EL (cell line): ENCODE measurements at places on chromosomes 7 and 10.

DNA sequence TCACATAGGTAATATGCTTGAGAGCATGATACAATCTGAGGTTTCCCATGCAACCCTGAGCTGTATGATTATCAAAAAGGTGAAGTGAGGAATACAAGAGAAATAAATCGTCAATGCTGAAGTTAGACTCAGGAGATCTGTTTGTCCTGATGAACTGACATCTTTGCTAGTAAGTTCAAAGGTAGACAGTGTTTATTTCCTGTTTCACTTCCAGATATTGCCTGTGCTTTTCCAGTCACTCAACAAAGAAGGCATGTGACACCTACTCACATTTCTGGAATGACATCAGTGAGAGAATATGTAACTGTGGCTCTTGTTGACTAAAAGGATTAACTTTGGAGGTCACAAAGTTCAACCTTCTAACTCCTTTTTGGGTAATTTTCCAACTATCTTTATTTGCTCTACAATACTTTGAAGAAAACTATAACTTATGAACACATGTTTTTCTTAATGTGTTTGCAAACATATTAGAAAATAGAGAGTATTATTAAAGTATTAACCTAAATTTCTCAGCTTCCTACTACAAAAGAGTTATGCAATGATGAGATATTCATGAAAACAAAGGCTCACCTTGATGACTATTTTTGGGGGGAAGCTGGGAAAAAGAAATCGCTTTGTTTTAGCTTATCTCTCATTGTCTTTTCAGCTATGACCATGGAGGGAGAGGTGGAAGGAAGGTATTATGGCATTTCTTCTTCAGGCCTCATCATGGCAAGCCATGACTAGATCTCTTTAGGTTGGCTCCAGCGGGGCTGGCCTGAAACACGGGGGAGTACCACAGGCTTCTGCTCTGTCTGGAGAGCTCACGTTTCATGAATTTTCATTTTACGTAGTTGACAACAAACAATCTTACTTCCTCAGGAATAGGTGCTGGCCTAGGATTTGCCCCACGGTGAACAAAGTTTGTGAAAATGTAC, 214.7 kb upstream of the SLC26A5 start:
- peak; percentile 83 for DNase-seq

DNA sequence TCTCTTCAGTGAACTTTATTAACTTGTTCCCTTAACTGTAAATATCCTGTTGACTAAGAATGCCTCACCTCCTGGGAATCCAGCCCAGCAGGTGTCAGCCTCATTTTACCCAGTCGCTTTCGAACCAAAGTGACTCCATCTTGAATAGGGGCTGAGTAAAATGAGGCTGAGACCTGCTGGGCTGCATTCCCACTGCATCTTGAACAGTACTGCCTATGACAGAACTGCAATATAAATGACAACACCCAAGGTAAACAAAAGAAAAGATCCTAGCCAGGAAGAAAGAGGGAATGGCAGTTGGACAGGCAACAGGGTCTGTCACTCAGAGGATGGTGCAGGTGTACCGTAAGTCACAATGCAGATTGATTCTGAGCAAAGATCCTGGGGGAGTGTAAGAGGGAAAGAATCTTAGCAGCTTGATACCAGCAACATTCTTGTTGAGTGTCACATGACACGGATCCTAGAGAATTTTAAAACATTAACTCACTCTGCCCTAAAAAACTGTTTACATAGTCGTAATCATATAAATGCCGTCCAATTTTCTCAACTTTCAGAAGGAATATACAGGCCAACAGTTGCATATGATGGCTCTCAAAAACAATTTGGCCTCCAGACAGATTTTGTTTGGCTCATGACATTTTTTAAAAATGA, 4.4 kb upstream of the FAM107B start:
- peak; percentile 86 for DNase-seq

DNA sequence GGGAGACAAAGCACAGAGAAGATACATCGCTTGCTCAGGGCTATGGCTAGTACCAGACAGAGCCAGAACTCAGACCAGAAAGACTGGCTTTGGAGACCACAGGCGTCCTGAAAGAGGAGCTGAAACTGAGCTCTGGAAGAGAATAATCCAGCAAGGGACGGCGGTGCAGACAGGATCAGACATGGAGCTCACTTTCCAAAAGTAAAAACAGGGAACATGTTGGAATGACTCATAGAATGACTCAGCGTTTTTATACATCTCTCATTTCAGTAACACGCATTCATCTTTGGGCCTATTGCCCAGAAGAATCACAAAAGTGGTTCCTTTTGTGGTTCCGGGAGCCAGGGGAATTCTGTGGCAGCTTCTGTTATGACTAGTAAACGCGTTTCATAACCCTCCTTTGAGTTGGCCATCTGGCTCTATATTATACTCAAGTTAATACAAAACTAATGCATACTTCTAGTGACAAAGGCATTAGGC, 37.2 kb downstream of the PLEKHS1 start:
- DNase-seq, result peak; percentile 92

GRCh38 chr7:92714280-92714679, 122.1 kb downstream of the CDK6 start:
- DNase-seq, result no peak

DNA sequence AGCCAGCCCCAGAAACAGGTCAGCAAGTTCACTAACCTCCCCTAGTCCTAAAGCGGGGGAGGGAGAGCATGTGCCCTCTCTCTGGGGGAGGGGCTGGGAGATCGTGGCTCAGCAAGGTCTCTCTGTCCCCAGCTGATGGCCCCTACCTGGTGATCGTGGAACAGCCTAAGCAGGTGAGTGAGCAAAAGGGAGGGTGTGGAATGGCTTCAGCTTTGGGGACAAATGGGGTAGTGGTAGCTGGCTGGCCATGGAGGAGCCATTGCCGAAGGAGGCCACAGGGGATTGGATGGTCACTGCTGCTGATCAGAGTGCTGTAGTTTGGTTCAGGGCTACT, 779 bp downstream of the NFKB2 start:
- no peak for DNase-seq

GRCh38 chr7:148212731-148213130, 377.8 kb upstream of the C7orf33 start:
- no peak for DNase-seq

- peak; percentile 80 for DNase-seq
Measured at GRCh38 chr7:46494028-46494427, 573.0 kb upstream of the IGFBP3 start.

- peak; percentile 31 for DNase-seq
Measured at GRCh38 chr10:101287997-101288635, 58.9 kb upstream of the LBX1 start.

DNA sequence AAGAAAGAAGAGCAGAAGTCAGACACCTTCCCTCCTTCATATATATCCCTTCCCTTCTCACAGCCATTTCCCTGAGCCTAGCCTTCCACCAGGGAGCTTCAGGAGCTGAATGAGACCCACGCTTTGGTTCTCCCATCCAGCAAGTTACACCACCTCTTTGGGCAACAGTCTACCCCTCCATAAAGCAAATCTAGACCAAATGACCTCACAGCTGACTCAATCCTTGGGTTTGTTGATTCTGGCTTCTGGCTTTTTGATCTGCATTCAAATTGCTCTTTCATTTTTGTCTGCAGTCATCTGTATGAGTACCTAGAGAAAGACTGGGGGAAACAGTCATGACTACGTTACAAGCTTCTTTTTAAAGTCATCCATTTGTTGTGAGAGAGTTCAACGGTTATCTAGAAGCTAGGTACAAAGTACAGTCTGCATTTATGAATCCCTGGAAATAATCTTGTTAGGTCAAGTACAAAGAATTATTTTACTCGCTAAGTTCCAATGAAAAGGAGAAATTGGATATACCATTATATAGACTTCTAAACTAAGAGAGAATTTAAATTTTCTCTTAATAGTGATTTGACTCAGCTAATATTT, 86.3 kb downstream of the RAB11FIP2 start:
- DNase-seq, result no peak

DNA sequence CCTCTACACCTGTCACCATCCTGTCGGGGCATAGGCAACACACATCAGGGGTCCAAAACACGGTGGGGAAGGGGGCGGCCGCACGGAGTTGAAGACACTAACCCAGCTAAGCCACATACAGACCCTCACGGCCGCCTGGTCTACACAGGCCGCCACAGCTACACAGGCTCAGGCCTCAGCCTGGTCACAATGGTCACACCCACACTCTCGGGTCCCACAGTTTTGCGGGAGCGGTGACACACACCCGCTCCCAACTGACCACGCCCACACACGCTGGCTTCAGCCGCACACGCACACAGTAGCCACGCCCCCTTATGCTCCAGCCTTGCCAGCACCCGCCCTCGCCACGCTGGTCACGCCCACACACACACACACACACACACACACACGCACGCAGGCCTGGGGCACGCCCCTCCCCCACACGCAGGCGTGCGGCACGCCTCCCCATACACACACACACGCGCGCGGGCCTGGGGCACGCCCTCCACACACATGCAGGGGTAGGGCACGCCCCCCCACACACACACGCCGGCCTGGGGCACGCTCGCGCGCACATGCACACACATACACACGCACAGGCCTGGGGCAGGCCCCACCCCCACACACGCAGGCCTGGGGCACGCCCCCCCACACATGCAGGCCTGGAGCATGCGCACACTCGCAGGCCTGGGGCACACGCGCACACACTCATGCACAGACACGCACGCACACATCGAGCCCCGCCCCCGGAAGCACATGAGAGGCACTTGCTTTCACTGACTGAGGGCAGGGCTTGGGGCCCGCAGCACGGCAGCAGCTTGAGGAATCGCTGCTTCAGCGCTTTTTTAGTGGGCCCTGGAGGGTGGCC, 12.3 kb upstream of the OGA start:
- DNase-seq, result peak; percentile 87

GRCh38 chr7:133369130-133369529, 116.3 kb downstream of the EXOC4 start:
- no peak for DNase-seq

GRCh38 chr7:135560631-135561030, 2.9 kb downstream of the NUP205 start:
- no peak for DNase-seq

GRCh38 chr10:119208553-119208940, 1.2 kb downstream of the GRK5 start:
- DNase-seq, result peak; percentile 62

- DNase-seq, result no peak
Measured at GRCh38 chr7:138374119-138374693, 85.9 kb upstream of the TRIM24 start.

DNA sequence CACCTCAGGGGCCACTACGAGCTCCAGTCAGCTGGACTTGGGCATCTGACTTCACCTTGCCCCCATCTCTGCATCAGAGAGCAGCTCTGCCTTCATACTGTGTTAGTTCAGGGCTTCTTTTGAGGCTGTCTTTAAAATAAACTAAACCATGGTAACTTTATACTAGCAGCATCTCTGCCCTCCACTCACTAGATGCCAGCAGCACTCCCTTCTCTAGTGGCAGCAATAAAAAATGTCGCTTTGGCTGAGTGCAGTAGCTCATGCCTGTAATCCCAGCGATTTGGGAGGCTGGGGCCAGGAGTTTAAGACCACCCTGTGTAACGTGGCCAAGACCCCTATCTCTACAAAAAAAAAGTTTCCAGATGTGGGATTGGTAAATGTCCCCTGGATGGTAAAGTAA, 584.4 kb downstream of the INHBA start:
- no peak for DNase-seq

DNA sequence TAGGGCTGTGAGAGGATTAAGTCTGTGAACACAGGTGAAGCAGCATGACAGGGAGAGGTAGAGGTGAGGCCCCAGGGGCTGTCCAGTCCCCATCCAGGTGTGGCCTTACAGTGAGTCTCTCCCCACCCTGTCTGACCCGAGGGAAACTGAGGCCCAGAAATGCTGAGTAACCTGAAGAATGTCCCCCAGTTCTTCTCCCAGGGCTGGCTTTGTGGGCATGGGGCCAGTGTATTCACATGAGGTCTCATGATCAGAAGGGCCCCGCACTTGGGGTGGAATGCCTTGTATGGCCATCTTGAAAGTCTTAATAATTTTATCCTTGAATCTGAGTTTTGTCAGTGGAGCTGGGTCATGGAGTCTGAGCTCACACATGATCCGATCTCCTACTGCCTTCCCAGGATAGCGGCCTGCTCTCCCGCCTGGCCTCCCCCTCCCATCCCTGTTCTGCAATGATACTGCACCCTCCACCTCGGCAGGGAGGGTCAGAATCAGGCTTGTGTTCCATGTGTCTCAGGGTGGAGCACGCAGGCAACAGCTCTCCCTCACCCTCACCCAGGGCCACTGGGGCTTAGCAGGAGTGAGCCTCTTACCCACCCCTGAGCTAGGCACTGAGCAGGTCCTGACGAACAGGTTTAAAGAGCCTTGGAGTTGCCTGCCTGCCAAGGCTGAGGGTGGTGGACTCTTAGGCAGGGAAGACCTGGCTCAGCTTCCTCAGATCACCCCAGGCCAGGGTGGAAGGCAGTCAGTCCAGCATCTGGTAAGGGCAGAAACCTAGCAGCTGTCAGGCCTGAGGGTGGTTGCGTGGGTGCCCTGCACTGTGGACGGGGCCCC, 41.4 kb upstream of the NPFFR1 start:
- no peak for DNase-seq

GRCh38 chr7:153550173-153550572, 502.0 kb upstream of the DPP6 start:
- no peak for DNase-seq

GRCh38 chr7:140053812-140054539, 8.8 kb downstream of the PARP12 start:
- no peak for DNase-seq

GRCh38 chr10:97589479-97589878, at the start of gene C10orf62:
C10orf62 (plus strand) TSS chr10:97589721; CDS start chr10:97589898, 177 bp downstream.
- DNase-seq, result no peak

DNA sequence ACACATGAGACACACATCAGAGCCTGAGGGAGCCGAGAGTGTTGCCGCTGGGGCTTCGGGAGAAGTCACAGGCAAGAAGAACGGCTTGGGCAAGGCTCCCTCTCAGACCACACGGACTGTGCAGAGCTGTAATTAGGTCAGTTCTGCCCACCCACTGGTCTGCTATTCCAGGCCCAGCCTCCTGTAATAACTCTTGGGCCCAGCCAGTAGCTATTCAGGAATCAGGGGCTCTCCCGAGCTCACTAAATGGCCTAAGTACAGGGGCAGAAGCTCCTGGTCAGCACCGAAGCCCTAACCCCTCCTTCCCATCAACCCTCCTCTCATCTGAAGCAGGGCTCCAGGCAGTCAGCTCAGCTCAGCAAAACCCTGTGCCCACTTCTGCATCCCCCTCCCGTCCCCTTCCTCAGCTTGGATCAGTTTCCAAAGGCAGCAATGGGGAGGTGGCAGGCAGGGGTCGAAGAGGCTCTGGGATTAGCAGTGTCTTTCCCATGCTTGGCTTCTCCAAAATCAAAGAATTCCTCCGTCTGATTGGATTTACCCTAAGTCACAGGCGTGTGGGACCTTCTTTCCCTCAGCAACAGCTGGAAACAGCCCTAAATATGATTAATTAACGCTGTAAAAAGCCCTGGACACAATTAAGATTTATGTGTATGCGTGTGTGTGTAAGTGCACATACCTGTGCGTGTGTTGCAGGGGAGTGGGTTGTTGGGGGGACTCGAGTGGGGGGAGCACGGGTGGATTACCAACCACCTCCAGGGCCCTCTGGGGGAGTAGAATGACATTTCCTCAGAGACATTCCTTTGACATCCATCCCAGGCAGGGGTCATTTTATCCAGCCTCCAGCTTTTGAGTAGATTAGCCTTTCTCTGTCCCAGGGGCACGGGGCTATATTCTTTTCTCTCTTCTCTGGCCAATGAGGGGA, 48.4 kb upstream of the BTRC start:
- DNase-seq, result no peak
